ENCODE measurements at places on chromosomes 7 and 10.

GRCh38 chr10:75111907-75112679 is 637 bp downstream of the SAMD8 start:
- no peak for DNase-seq

DNA sequence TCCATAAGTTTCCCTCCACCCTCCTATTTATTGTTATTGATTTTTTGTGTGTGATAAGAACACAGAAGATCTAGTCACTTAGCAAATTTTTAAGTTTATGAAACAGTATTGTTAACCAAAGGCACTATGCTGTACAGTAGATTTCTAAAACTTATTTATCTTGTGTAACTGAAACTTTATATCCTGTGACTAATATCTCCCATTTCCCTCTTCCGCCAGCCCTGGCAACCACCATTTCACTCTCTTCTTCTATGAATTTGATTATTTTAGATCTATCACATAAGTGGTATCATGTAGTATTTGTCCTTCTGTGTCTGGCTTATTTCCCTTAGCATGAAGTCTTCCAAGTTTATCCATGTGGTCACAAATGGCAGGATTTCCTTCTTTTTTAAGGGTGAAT is 144.3 kb upstream of the INHBA start:
- no peak for DNase-seq

DNA sequence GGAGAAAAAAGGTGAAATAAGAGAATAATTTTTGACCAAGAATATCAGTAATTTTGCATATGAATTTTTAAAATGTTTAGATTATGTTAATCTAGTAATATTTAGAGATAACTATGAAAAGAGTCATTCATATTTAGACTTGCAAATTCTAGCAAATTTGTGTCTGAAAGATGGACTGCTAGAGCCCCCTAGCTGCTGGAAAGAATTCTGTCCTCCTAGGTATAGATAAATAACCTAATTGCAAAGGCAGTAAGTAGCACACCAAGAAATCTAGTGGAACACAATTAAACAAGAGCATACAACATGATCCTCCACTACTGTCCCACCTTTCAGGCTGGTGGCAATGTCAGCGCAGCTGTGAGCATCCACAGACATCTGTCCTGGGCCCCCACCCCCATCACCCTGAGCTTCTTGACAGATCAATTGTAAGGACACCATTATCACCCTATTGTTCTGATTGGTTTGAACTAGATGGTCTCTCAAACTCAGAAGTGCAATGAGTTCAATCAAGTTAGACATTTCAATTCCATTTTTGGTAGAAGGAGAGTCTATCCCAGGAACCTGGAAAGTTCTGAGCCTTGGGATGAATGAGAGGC is 15.0 kb upstream of the GFRA1 start:
- no peak for DNase-seq

DNA sequence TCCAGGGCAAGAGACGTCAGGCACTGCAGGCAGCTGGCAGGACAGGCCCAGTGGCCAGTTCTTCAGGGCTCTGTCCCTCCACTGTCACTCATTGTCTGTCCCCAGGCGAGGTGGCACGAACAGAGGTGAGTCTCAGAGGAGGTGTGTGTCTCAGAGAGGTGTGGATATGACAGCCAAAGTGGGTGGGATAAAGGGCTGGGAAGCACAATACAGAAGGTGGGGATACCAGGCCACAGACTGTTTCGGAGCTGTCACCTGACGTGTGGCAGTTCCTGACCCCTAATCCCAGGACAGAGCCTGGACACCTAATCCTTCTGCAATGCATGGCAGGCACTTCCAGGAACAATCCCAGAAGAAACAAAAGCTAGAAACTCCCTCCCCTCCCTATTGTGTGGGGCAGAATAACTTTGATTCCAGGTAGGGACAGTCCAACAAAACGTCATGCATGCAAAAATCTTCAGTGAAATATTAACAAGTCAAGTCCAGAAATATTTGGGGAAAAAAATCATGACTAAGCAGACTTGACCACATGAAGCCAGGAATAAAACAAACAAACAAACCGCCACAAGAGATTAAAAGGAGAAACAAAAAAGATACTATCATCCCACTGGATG is 11.6 kb downstream of the KLRG2 start:
- DNase-seq: no peak

DNA sequence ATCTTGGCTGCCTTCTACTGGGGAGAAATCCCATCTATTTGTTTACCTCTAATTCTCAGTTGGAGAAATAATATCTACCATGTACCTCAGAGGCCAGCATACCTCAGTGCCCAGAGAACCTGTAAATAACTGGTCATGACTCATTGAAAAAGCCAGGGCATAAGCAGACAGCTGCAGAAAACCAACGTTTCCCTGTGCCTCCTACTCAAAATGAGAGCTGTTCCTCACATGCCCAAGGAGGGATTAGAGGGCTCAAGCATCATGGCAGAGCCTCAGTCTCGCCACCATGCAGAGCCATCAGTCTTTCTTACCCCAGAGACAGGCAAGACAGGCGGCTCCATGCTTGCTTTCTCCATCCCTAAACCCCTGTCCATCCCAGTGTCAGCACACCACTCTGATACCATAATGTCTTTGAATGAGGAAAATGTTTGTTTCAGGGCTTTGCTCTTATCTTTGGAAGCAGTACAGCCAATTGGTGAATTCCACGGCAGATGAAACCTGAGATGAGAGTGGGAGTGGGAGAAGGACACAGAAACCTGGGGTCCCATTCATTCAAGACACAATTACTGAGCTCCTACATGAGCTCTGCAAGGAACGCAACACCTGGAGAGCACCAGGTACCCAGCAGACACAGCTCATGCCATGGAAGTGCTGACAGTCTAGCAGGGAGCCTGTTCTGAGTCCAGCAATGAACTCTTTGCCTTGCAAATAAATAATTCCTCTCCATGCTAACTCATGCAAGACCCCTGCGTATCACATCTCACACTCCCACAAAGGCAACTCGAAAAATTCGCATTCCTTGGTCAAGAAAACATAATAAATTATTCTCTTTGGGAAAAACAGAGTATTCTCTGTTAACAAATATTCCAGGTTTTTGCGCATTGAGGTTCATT is 21.1 kb downstream of the PON1 start:
- no peak for DNase-seq
